Neural crest cell (in vitro differentiated cells): ENCODE measurements at places on chromosomes 3 and 15.

- peaks cover 3% of the 10 kb centered on the region for H3K27me3 ChIP-seq
- H3K36me3 ChIP-seq = peaks cover 6% of the 10 kb centered on the region
- no peak overlapping the region for H3K4me3 ChIP-seq
- peak overlapping the region; percentile 7 for H3K27ac ChIP-seq
- DNase-seq = no peak
Observed at GRCh38 chr15:64905941-64906340, 5.8 kb upstream of the ANKDD1A start.

- no peak overlapping the region for H3K4me3 ChIP-seq
- H3K36me3 ChIP-seq = no peaks in the 10 kb centered on the region
- H3K27me3 ChIP-seq = no peaks in the 10 kb centered on the region
- no peak for DNase-seq
- no peaks in the 10 kb centered on the region for H3K4me1 ChIP-seq
Observed at GRCh38 chr15:65208647-65209046, 2.6 kb downstream of the CILP start.

- DNase-seq = no peak
- H3K27ac ChIP-seq = no peak overlapping the region
- H3K27me3 ChIP-seq = no peaks in the 10 kb centered on the region
- H3K4me3 ChIP-seq = no peak overlapping the region
- no peaks in the 10 kb centered on the region for H3K4me1 ChIP-seq
Observed at GRCh38 chr3:174685796-174686195, 173.3 kb upstream of the NAALADL2 start.

GRCh38 chr3:127263037-127263436, 24.8 kb downstream of the PRR20G start:
- peaks cover 3% of the 10 kb centered on the region for H3K36me3 ChIP-seq
- H3K4me3 ChIP-seq = no peak overlapping the region
- no peak overlapping the region for H3K27ac ChIP-seq
- DNase-seq = no peak
- H3K27me3 ChIP-seq = peaks cover 7% of the 10 kb centered on the region

DNA sequence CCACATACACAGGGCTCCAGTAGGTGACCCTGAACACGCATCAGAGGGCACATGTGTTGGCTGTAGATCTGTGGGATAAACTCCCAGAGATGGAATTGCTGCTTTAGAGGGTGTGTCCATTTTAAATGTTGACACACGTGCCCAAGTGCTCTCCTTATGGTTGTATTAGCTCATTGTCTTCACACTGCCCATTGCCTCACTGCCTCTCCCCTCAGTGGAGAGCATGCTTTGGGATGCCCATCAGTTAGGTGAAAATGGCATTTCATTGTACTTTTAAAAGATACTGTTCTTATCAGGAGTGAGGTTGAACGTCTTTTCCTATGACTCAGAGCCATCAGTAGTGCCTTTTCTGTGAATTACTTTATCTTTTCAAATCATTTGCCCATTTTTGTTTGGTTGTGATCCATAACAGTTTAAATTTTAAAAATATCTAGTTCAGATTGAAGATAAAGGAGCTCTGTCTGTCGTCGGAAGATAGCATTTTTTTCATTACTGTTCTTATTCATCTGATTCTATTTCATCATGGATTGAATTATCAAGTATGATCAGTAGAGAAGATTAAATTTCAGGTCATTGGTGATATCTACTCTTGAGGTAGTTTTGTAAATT, 120.7 kb downstream of the CHDH start:
- no peak for DNase-seq
- H3K36me3 ChIP-seq = no peaks in the 10 kb centered on the region
- no peak overlapping the region for H3K4me3 ChIP-seq
- H3K27me3 ChIP-seq = peaks cover 4% of the 10 kb centered on the region

DNA sequence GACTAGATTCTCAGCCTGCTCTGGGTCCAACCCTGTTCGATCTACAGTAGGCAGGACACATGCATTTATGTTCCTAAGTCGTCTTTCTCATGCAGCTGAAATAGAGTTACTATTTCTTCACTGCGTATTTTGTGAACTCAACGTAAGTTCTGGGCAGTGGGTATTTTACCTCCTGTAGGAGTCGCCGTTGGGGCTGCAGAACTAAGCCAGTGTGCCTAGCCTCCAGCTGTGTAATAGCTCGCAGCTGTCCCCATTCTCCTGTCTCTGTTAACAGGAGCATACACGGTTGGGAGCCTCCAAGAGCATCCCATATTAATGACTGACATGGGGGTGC, 58.4 kb upstream of the HRH1 start:
- H3K27me3 ChIP-seq = peaks cover 5% of the 10 kb centered on the region
- H3K4me1 ChIP-seq = peaks cover 14% of the 10 kb centered on the region
- H3K4me3 ChIP-seq = no peak overlapping the region
- no peaks in the 10 kb centered on the region for H3K36me3 ChIP-seq
- DNase-seq = no peak

- no peak for DNase-seq
- H3K27me3 ChIP-seq = no peaks in the 10 kb centered on the region
- H3K36me3 ChIP-seq = no peaks in the 10 kb centered on the region
- H3K27ac ChIP-seq = no peak overlapping the region
Observed at GRCh38 chr3:188553569-188553968, 399.6 kb downstream of the LPP start.

- H3K27ac ChIP-seq = no peak overlapping the region
- H3K36me3 ChIP-seq = peaks cover 2% of the 10 kb centered on the region
- H3K4me3 ChIP-seq = no peak overlapping the region
- no peak for DNase-seq
- no peaks in the 10 kb centered on the region for H3K4me1 ChIP-seq
Observed at GRCh38 chr3:190767851-190768250, 94.6 kb downstream of the GMNC start.

DNA sequence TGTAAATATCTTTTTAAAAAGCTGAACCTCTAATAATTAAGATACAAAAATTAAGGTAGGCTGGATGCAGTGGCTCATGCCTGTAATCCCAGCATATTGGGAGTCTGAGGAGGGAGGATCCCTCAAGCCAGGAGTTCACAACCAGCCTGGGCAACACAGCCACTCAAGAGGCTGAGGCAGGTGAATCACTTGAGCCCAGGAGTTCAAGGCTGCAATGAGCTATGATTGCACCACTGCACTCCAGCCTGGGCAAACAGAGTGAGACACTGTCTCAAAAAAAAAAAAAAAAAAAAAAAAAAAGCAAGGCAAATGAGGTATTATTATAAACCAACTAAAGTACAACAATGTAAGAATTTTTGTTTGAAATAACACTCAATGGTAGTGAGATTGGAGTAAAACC, 47.6 kb downstream of the EFHB start:
- no peak overlapping the region for H3K27ac ChIP-seq
- H3K4me3 ChIP-seq = no peak overlapping the region
- no peaks in the 10 kb centered on the region for H3K27me3 ChIP-seq
- H3K36me3 ChIP-seq = no peaks in the 10 kb centered on the region
- no peak for DNase-seq

GRCh38 chr3:13715167-13715954, 164.5 kb downstream of the WNT7A start:
- H3K4me3 ChIP-seq = no peak overlapping the region
- peaks cover under 1% of the 10 kb centered on the region for H3K27me3 ChIP-seq
- no peak for DNase-seq
- H3K27ac ChIP-seq = no peak overlapping the region
- H3K4me1 ChIP-seq = no peaks in the 10 kb centered on the region

DNA sequence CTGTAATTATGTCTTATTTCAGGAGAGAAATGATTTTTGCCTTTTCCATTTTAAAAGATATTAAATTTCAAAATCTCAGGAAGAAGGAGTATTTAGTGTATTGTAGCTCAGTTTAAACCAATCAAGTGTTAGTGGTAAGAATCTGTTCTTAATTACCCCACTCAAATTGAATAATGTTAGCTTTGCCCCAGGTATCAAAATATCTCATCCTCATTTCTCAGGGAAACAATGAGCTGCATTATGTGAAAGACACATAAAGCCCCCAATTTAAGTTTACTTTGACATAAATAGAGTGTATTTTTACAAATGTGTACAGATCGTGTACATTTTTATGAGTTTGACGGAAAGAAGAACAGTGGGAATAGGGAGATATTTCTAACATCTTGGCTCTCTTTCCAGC, 317.4 kb upstream of the RARB start:
- DNase-seq = no peak
- no peak overlapping the region for H3K27ac ChIP-seq
- H3K36me3 ChIP-seq = no peaks in the 10 kb centered on the region

DNA sequence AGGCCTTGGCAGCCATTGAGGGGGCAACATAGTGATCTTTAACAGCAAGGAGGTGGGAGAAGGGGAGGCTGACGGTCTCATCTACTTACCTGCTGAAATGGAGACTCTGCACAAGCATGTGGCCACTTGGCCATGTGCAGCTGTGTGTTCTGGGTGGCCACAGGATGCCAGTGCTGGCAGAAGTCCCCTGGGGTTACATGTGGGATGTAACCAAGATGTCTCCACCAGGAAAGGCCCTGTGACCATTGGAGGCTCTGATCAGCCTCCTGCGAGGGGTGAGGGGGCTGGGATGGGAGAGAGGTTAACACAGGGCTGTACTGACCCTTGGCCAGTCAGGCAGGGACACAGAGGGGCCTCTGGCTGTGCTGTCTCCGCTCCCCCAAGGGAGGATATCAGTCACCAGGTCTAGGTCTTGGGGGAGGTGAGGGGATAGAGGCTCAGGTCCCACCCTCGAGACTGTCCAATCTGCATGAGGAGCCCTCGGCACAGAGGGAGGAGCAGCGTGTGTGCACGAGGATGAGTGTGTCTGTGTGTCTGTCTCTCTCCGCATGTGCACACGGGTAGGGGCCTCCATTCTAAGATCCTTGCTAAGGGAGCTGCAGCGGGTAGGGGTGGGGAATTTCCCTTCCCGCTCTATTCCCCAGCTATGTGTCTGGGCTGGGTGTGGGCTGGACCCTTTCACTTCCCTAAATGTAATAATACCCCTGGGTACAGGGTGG, 19.5 kb downstream of the PRKCD start:
- no peak overlapping the region for H3K4me3 ChIP-seq
- no peak overlapping the region for H3K27ac ChIP-seq
- no peaks in the 10 kb centered on the region for H3K36me3 ChIP-seq
- no peaks in the 10 kb centered on the region for H3K27me3 ChIP-seq
- no peak for DNase-seq

DNA sequence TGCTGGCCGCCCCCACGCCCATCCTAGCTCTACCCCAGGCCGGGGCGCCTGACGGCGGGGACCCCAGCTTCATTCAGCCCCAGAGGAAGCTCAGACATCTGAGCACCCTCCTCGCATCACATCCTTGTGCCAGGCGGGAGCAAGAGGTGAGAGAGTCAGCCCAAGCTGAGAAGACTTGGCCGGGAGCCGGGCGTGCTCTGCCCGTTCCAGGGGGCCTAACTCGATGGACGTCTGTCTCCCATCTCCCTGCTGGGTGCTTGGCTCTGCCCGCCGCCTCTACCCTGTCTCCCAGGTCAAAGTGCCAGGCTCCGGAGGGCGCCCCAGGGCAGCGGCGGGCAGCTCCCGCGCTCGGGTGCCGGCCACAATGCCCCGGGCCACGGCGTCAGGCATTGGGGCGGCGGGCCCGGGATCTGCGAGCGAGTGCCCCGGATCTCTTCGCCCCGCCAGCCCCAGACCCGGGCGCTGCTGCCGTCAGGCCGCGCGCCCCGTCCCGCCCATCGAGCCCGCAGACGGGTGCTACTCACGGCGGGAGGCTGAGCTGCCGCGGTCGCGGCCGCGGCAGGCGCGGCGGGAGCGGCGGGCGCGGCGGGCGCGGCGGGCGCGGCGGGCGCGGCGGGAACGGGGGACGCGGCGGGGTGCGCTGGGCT, 388 bp downstream of the DAPK2 start:
- H3K27me3 ChIP-seq = peaks cover 5% of the 10 kb centered on the region
- no peaks in the 10 kb centered on the region for H3K36me3 ChIP-seq
- H3K4me1 ChIP-seq = peaks cover 16% of the 10 kb centered on the region
- H3K4me3 ChIP-seq = peak overlapping the region; percentile 84
- H3K27ac ChIP-seq = no peak overlapping the region

DNA sequence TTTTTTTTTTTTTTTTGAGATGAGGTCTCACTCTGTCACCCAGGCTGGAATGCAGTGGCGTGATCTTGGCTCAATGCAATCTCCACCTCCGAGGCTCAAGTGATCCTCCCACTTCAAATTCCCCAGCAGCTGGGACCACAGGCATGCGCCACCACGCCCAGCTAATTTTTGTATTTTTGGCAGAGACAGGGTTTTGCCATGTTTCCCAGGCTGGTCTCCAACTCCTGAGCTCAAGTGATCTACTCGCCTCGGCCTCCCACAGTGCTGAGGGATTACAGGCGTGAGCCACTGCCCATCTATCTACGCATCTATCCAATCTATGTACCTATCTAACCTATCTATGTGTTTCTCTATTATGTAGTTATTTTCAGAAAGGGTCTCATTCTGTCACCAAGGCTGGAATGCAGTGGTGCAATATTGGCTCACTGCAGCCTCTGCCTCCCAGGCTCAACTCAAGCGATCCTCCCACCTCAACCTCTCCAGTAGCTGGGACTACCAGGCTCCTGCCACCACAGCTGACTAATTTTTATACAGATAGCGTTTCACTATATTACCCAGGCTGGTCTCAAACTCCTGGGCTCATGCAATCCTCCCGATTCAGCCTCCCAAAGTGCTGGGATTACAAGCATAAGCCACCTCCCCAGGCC, 20.2 kb upstream of the GPX1 start:
- no peak for DNase-seq
- H3K4me3 ChIP-seq = no peak overlapping the region
- peaks cover 3% of the 10 kb centered on the region for H3K36me3 ChIP-seq

- H3K27ac ChIP-seq = no peak overlapping the region
- no peaks in the 10 kb centered on the region for H3K4me1 ChIP-seq
- no peaks in the 10 kb centered on the region for H3K27me3 ChIP-seq
- no peak for DNase-seq
Observed at GRCh38 chr3:161270991-161271390, 49.9 kb downstream of the NMD3 start.

- H3K27ac ChIP-seq = no peak overlapping the region
- no peak overlapping the region for H3K4me3 ChIP-seq
- peaks cover 12% of the 10 kb centered on the region for H3K4me1 ChIP-seq
- no peak for DNase-seq
Observed at GRCh38 chr3:72432246-72432645, 416.0 kb downstream of the SHQ1 start.

GRCh38 chr15:56832125-56832524, 86.3 kb upstream of the TCF12 start:
- H3K27me3 ChIP-seq = no peaks in the 10 kb centered on the region
- no peak overlapping the region for H3K4me3 ChIP-seq
- H3K36me3 ChIP-seq = no peaks in the 10 kb centered on the region
- no peak overlapping the region for H3K27ac ChIP-seq
- DNase-seq = no peak
